ENCODE measurements at places on chromosomes 7 and 10.

DNA sequence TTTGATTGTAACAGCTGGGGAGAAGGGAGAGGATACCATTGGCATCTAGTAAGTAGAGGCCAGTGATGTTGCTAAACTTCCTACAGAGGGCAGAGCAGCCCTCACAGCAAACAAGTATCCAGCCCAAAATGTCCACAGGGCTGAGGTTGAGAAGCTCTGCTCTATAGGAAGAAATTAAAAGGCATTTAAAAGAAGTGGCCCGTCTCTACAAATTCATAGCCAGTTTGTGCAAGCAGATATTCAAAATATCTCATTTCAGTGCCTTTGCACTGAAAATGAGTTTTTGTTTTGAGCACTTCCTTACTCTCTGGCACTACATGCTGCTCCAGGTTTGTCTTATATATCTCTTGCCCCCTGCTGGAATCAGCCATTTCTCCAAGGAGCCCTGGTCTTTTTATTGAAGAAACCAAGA lies 330.0 kb downstream of the BBS9 start:
- DNase-seq: peak; percentile 54

- no peak for DNase-seq
These were observed 35.0 kb downstream of the CCDC146 start for GRCh38 chr7:77157446-77157845.

GRCh38 chr7:143496263-143496662 lies 18.6 kb downstream of the TAS2R41 start:
- no peak for DNase-seq

- DNase-seq: no peak
These were observed 84.0 kb downstream of the SORBS1 start for GRCh38 chr10:95477175-95477520.

DNA sequence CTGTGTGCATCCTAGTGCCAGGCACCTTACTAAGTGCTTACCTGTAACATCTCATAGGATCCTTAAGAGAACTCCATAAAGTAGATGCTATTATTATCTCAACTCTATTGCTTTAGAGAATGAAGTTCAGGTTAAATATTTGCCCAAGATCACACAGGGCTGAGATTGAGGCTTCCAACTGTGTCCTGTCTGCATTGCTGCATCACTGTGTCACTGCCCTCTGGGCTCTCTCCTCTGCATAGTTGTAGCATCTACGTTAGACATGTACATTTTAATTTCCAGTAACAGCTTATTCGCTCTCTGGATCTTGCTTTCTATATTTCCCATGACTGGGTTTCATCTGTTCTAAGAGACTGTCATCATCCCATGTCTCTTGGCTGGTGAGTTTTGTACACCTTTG lies 63.6 kb upstream of the FZD8 start:
- no peak for DNase-seq

GRCh38 chr7:74106846-74107245 lies 23.2 kb downstream of the LIMK1 start:
- DNase-seq: no peak

DNA sequence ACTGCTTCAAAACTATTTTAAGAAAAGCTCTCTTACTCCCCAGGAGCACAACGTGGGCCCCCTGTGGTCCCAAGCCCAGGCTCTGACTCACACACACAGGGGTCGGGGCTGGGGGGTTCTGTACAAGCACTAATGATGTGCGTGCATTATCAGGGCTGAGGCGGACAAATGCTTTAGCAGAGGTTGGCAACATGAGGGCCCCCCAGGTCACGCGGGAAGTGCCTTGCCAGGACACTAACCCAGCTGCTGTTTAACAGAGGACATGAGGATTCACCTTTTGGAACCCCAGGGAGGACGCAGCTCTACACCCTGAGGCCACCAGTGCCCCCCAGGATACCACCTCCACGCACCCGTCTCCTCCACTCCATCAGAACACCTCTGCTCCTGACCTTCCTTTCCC lies 342.8 kb downstream of the DNAJB6 start:
- no peak for DNase-seq

Data from NCI-H1105 (cell line).